ENCODE measurements at places on chromosomes 5 and 9. TPM values are rescaled to one million over a fixed set of nuclear protein-coding genes. Genes with fewer than 3 reads are reported as not detected.

DNA sequence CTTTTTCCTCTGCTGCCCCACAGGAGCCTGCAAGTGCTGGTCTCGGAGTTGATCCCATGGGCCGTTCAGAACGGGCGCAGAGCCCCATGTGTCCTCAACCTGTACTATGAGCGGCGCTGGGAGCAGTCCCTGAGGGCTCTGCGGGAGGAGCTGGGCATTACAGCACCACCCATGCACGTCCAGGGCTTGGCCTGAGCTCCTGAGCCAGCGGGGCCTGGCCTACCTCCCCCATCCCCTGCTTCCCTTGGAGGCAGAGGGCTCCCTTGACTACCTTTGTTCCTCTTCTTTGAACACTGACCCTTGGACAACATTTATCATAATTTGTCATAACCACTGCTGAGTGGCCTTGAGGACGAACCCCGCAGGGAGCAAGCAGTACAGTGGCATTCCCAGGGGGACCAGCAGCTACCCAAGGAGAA lies 6.9 kb upstream of the SLC27A4 start:
- DNase-seq: no peak

IFNA21 gene
- total RNA-seq: not detected

DNA sequence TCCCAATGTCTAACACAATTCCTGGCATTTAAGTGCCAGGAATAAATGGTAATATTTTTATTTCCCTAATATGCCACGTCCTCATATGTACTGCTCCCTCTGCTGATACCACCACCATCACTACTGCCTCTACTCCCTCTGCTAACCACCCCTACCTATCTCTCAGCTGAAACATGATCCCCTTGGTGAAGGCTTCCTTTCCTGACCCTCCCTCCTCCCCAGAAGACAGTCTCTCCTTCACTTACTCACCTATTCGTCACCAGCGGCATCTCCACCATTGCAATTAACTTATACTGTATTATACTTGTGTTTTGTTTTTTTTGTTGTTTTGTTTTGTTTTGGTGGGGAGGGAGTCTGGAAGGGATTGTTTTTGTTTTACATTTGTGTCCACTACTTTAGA lies 4.8 kb downstream of the DENND1A start:
- DNase-seq: no peak

DNA sequence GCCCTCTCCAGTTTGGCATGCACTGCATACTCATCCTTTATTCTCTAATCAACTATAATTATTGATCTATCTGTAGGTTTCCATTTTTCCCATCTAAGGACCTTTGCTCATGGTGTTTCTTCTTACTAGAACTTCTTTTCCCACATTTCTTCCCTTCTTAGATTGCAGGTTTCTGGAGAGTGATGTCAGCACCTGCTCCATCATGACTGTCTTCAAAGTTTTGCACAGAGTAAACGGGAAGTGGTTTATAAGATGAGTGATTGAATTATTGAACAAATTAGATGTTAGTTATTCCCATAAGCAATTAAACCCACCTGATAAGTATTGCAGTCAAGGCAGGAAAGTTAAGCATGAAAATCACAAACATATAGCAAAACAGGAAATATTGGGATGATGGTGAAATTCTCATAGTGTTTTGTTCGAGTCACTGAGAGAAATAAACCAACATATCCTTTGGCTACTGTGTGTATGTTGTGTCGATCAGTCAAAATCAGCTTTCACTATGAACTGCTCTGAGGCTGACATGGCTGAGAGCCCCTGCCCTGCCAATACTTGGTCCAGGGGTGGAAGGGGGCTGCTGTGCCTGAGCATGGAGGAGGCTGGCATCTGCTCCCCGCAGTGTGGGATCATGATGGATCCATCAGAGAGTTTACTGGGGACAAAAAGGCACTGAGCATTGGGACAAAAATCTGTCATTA lies 45.5 kb upstream of the S1PR3 start:
- no peak for DNase-seq

GRCh38 chr5:78471896-78472295 lies 111.5 kb downstream of the SCAMP1 start:
- no peak for DNase-seq

DNA sequence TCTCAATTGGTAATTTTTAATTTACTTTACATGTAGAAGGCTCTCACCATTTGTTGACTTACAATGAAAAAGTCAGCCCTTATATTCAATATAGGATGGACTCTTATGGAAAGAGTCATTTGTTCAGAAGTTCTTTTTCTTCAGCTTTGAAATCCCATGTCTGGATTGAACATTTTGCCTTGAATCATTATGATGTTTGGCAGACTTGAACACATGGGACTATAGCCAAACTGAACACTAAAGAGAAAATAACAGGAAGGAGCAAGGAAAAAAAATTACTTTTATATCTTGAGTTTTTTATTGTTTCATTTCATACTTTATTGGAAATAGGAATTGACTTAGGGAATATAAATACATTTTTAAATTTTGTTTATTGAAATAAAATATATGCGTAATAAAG lies 1503.0 kb downstream of the EFNA5 start:
- no peak for DNase-seq

DNA sequence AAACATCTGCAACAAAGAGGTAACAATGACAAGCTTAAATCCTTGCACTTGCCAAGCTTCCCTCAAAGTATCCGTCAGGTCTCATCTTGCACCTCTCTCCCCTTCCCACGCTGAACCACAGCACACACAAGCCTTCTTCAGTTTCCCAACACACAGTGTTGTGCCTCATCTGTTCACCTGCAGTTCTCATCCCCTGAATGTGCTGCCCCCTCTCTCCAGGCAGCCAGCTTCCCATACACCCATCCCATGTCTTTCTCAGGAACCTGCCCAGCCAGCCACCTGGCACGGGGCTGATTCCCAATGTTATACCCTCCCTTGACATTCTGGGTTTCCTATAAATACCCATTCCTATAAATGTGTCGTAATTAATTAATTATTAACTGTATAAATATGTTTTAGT lies 314.8 kb downstream of the PRELID2 start:
- no peak for DNase-seq

- no peak for DNase-seq
These were observed 202.6 kb downstream of the ADAMTSL1 start for GRCh38 chr9:18676525-18676924.

GLDC gene
- 0.70 TPM for total RNA-seq
